Stimulated activated CD8-positive, alpha-beta memory T cell treated with anti-CD3 and anti-CD28 coated beads, Interleukin-4, amount 100 ng/mL, for 4 hours (primary cell): ENCODE measurements at places on chromosomes 12 and 14.
A peak's percentile ranks its signal among the peaks of the same experiment; 100 is the strongest.

DNA sequence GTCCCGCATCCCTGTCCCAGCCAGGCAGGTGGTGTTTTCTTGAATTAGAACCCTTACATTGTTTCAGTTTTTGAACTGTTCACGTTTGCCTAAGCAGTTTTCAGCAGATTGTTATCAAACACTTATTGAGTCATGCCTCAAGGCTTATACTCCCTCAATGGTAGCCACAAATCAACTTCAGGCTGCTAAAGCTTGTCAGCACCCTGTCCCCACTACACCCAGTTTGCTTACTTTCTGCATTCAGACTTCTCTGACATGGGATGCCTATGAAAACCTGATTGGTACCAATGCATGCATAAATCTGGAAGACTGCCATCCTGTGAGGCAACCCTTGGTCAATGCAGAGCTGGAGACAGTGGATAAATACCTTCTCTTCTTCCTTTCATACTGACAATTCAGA is 225.4 kb downstream of the BTG1 start:
- DNase-seq = no peak

DNA sequence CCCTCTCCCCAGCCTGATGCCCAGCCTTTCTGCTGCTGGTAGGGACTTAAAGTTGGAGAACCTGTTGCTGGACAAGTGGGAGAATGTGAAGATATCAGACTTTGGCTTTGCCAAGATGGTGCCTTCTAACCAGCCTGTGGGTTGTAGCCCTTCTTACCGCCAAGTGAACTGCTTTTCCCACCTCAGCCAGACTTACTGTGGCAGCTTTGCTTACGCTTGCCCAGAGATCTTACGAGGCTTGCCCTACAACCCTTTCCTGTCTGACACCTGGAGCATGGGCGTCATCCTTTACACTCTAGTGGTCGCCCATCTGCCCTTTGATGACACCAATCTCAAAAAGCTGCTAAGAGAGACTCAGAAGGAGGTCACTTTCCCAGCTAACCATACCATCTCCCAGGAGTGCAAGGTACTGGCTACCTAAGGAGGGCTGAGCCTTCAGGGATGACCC is 1.6 kb downstream of the TSSK4 start:
- no peak for DNase-seq

DNA sequence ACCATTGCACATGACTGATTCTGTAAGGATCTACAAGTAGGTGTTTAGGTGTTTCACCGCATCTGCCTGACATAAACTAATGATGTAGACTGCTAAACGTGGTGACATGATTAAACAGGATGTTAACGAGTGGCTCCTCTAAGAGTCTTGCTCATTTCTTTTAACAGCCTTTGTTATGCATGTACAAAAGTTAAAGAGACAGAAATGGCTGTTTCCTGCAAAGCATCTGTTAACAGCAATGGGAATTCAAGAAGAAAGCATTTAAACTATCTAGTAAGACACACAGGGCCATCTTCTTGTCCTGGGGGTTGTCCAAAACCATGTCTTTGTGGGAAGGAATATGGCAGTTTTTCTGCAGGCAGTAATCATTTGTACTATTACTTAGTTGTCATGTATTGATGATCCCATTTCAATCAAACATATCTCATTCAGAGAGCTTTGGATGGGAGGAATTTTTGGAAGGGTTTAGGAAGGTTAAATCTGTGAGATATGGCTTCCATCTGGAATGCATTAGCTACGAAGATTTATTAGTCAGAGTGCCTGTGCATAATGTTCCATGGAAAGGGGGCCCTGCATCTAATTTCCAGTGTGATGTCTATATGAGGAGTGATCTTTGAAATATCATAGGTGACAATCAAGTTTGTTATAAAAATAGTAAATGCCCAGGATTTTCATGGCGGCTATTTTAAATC is 495.1 kb downstream of the EGLN3 start:
- no peak for DNase-seq

GRCh38 chr14:64610049-64610746 is 60.4 kb downstream of the PPP1R36 start:
- no peak for DNase-seq

GRCh38 chr14:90785471-90785870 is 30.8 kb downstream of the TTC7B start:
- DNase-seq = no peak

GRCh38 chr12:119673634-119674033 is 5.7 kb downstream of the PRKAB1 start:
- DNase-seq = no peak

DNA sequence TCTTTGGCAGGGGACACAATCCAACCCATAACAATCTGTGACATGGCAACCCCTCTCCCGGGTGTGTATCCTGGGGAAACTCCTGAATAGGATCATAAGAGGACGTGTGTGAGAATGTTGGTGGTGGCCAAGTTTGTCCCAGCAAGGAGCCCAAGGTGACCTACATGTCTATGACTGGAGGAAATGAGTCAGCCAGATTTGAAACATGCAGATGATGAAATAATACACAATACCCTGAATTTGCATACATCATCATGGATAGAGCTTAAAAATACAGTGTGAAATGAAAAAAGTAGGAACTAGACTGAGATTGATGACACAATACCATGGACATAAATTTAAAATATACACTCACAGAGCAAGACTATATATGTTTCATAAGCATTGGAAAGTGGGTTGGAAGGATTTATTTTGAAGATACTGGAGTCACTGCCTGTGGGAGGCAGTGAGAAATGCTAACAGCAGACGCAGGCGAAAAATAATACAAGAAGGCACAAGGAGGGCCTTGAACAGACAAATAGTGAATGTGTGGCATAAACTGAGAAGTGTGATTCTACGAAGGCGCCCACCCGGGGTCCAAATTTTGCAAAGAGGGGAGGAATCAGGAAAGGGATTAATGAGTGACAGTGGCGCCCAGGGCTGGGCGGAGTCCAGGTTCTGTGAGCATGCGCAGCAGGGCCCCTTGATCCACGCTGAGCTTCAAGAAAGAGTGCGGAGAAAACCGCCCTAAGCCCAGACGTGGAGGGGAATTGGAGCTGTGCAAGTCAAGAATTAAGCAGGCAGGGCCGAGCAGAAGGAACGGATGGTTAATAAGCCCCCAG is 7.0 kb upstream of the MAP1LC3B2 start:
- no peak for DNase-seq

GRCh38 chr14:21039585-21040369 is 2.4 kb upstream of the RNASE7 start:
- DNase-seq = no peak

DNA sequence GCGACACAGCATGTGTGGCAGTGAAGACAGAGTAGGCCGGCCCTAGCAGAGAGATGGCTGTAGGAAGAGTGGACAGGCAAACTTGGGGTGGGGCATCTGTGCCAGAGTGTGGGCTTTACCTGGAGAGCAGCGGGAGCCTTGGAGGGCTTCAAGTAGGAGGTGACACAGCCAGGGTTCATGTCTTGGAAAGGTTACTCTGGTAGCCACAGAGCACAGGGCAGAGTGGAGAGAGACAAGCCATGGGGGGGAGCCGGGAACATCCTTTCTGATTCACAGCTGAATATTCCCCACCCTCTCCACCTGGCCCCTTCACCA is 53.5 kb upstream of the DIO3 start:
- no peak for DNase-seq

GRCh38 chr12:9134981-9135628 is 19.4 kb upstream of the A2M start:
- no peak for DNase-seq

DNA sequence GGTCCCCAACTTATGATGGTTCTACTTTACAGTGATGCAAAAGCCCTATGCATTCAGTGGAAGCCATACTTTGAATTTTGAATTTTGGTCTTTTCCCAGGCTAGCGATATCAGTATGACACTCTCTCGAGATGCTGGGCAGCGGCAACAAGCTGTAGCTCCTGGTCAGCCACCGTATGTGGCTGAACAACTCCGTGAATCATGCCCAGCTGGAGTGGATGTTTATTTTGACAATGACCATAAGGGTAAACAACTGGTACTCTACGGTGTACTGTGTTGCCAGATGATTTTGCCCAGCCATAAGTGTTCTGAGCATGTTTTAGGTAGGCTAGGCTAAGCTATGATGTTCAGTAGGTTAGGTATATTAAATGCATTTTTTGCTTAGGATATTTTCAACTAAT is 8.2 kb upstream of the ZNF410 start:
- no peak for DNase-seq

GRCh38 chr14:104722938-104723650 is 935 bp upstream of the ADSS1 start:
- DNase-seq = no peak

DNA sequence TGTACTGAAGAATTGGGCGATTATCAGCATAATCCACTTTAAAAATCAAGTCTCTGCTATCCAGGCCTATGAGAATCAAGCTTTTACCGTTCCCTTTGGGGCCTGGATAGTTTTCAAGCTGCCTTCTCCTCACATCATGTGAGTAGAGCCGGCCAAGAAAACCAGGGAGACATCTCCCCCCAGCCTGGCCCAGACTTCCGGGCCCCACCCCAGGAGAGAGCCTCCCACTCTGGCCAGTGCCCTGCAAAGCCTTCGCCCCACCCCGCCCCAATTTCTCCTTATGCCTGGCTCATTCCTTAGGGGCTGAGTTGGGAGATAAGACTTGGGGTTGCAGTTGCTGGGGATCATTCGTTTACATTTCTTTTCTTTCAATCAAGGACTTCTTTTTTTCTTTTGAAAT is 1.4 kb upstream of the TMEM132C start:
- no peak for DNase-seq

DNA sequence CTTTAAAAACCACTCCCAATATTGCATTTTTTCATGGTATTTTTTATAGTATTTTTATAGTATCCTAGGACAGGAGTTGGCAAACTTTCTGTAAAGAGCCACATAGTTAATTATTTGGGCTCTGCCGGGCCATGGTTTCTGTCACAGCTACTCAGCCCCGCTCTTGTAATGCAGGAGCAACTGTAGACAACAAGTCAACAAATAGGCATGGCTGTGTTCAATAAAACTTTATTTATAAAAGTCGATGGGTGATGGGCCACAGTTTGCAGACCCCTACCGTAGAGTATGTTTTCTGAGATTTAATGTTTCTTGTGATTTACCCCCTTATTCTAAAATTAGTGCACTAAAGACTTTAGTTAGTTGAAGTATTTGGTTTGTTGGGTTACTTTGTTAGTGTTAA is 25.5 kb downstream of the MDM2 start:
- DNase-seq = no peak

DNA sequence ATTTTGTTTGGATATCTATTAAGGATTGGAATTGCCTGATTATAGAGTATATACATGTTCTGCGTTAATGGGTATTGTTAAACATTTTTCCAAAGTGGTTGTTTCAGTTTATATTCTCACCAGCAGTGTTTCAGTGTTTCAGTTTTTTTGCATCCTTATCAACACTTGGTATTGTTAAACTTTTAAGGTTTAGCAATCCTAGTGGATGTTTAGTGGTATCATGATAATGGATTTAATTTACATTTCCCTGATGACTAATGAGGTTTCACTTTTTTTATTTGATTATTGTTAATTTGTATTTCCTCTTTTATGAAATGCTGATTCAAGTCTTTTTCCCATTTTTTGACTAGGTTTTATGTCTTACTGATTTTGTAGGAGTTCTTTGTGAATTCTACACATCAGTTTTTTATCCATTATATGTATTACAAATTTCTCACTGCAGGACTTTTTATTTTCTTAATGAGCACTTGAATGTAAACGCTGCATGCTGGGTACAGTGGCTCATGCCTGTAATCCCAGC is 23.7 kb downstream of the YLPM1 start:
- no peak for DNase-seq

GRCh38 chr12:4089121-4089606 is 184.4 kb upstream of the CCND2 start:
- DNase-seq = no peak

DNA sequence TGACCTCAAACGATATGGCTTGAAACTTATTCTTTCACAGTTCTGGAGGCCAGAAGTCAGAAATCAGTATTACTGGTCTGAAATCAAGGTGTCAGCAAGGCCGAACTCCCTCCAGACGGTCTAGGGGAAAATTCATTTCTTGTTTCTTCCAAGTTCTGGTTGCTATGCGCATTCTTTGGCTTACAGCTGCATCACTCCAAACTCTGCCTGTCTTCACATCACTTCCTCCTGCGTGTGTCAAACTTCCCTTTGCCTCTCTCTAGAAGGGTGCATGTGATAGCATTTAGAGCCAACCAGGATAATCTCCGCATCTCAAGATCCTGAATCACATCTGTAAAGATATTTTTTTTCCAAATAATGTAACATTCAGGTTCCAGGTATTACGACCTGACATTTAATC is 62.8 kb downstream of the DENND5B start:
- DNase-seq = no peak

DNA sequence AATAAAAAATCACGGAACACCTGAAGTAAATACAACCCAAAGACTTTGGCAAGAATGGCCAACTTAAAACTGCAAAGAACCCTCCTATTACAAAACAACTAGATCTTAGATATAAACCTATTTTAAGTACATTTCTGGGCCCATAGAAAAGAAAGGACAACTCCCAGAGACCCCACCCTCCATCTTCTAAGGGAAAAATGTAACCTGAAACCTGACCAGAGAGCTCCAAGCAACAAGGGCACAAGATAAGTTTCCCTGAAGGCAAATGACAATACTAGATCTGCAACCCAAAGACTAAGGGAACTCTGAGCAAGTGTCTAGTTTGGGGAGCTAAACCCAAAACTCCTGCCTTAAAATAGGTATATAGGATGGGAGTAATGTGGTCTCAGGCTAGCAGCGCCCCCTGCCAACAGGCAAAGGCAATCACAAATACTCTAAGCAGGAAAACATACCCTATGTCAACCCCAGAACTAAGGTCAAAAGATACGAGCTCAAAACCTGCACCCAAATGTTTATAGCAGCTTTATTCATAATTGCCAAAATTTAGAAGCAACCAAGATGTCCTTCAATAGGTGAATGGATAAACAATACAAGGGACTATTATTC is 218.9 kb downstream of the ITPR2 start:
- DNase-seq = no peak

GRCh38 chr12:24678436-24678835 is 270.5 kb downstream of the BCAT1 start:
- DNase-seq = no peak

DNA sequence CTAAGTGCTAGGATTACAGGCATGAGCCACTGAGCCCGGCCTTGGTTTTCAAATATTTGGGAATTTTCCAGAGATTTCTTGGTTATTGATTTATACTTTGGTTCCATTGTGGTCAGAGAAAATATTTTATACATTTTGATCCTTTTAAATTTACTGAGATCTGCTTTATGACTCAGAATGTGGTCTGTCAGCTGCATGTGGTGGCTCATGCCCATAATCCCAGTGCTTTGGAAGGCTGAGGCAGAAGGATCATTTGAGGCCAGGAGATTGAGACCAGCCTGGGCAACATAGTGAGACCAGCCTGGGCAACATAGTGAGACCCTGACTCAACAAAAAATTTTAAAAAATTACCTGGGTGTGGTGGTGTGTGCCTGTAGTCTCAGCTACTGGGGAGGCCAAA is 49.8 kb downstream of the ADCK1 start:
- no peak for DNase-seq

- DNase-seq = no peak
These were observed 24.0 kb downstream of the BHLHE41 start for GRCh38 chr12:26100666-26101349.

GRCh38 chr12:12333407-12334366 is 16.4 kb downstream of the MANSC1 start:
- no peak for DNase-seq

GRCh38 chr14:55271572-55272298 is 514 bp downstream of the FBXO34 start:
- peak; percentile 6 for DNase-seq
